ENCODE measurements at places on chromosomes 5 and 9.
A peak's percentile ranks its signal among the peaks of the same experiment; 100 is the strongest.

DNA sequence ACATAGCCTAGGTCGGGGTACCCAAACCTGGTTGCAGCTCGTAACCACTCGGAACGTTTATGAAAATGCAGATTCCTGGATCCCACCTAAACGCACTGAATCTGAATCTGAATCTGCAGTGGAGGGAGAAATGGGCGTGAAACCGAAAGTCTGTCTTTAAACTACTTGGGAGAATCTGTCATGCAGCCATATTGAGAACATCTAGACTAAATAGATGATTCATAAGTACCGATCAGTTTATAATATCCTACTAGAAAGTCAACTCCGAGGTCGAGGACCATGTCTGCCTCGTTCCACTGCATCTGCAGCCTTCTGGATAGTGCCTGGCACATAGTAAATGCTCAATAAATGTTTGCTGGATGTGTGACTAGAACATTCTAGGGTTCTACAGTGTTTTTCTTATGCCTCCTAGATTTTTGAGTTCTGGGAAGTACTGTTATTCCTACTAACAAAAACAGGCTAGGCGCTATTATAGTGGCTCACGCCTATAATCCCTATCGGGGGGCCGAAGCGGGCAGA lies 632 bp downstream of the COQ4 start:
- DNase-seq, result no peak

- peak; percentile 52 for DNase-seq
Measured at GRCh38 chr5:32076699-32077695, 97.1 kb downstream of the GOLPH3 start.

DNA sequence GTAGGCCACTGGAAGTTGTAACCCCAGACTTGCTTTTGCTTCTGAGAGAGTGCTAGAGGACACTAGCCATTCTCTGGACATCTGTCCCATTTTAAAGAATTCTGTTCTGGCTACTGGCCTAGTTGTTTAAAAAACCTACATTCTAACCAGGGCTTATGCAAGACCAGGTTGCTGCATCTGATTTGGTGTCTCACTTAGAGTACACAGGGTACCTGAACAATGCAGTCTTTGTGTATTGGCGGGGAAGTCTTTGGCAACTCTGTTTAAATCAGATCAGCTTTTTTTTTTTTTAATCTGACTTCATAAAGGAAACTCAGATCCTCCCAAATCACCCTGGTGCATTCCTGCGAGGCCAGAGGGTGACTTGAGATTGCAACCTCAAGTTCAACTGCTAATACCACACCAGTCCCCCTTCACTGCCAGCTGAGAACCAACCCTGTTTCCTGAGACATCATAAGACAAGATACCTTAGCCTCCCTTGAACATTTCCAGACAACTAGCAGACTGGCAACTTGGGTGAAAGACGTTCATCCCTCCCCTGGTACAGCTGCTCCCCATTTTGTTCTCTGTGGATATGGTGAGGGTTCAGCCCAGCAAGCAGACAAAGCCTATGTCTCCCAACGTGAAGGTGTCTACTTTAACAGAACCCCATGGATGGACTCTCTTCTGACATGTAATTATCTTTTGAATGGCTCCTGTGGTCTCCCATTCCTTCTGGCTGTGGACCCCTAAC lies 27.0 kb downstream of the SKP1 start:
- peak; percentile 8 for DNase-seq

- no peak for DNase-seq
Measured at GRCh38 chr9:21580636-21581378, 98.7 kb upstream of the IFNE start.

DNA sequence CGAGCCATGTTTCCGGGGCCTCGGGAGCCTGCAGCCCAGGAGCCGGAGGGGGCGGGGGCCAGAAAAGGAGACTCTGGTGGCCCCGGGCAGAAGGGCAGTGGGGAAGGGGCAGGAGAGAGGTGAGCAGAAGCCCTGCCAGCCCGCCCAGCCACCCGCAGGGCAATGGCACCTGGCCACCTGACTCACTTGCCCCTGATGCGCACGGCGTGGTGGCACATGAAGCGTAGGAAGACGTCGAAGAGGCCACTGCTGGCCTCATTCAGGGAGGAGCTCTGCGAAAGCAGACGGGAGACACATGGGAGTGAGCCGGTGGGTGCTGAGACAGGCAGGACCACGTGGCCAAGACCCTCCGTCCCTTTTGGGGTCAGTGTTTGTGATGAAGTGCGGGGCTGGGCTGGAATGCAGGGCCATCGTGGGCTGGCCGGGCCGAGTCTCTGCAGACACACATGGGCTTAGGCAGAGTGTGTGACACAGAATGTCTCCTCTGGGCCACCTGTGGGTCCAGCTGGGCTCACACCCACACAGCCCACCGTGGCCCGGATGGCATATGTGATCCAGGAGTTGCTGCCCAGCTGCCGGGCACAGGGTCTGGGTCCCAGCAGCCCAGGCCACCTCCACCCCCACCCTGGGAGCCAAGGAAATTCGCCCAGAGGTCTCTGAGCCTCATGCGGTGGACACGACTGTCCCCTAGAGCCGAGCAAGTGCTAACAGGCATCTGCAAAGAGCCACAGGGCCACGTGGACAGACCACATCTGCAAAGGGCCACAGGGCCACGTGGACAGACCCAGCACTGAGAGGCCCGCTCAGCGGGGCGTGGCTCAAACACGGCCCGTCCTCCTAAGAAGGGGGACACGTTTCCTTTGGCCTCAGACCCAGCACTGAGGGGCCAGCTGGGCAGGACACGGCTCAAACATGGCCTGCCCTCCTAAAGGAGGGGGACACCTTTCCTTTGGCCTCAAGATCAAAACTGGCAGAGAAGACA lies 23.6 kb downstream of the TERT start:
- no peak for DNase-seq

DNA sequence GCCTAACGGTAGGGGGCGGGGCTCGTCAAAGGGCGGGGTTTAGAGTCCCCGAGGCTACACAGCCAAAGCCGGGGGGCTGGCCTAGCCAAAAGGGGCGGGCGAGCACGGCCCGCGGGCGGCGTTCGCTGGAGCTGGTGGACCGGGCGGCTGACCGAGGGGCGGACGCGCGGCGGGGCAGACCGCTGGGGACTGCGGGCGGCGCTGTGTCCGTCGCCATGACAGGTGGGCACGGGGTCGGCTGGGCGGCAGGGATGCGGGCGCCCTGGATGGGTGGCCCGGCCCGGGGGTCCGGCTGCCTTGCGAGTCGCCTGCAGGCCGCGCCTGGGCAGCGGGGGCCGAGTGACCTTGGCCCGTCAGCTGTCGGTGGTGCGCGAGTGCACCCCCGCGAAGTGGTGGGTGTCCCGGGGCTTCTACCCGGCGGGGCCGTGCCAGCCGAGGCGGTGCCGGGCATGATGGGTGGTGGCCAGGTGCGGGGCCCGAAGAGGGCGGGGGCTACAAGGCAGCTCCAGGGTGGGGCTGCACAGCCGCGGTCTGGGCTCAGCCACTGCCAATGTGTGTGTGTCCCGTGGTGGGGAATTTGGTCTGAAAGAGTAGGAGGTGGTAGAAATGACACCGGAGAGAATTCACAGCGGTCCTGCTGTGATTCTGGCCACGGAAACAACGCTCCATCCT lies at the start of gene CARD19:
CARD19 (plus strand) TSS at position 87 of the 672 bp plus-strand sequence; CDS start at position 216, 129 bp downstream.
- DNase-seq, result no peak

DNA sequence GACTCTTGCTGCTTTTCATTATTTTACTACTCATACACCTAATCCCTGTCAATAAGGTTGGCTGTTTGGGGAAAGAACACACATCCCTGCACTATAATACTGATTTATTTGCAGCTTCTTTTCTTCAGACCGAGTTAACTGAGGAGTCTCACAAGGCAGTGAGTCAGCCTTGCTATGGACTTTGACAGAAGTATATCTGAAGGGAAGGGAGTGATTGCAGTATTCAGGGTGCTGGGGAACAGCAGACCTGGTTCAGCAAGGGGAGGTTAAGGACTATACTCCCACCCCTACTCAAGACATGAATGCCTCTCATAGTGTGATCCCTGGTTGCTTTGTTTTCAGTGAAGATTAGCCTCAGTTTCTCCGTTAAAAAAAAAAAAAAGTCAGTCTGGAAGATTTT lies 99.8 kb downstream of the TLE4 start:
- DNase-seq, result no peak

DNA sequence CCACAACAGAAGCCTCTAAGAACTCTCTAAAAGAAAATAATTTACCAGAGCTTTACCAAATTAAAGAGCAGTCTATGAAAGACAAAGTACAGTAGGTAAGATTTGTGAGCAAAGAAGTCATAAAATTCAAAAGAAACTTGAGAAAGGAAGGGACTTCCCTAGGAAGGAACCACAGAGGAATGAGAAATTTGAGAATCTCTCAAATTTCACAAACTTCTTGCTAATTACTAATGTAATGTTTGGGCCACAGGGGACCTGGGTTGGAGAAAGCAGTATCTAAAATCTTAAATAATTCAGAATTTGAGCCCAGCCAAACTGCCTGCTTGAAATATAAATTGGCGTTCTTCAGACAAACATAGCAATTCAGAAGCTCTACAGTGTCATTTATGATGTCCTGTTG lies 225.0 kb upstream of the PRR16 start:
- DNase-seq, result no peak

- no peak for DNase-seq
Measured at GRCh38 chr9:96508227-96508940, 58.4 kb downstream of the HABP4 start.

DNA sequence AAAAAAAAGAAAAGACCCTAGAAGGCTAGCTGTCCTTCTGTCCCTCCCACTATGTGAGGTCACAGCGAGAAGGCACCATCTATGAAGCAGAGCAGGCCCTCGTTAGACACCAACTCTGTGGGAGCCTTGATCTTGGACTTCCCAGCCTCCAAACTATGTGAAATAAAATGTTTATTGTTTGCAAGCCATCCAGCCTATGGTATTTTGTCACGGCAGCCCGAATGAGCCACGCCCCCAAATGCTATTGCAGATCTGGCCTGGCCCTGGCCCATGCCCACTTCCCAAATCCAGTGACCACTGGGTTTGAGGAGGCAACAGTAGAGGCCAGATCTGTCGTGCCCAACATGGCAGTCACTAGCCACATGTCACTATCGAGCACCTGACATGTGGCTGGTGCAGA lies 10.8 kb downstream of the STK10 start:
- no peak for DNase-seq

GRCh38 chr9:4301971-4302427 lies 2.1 kb upstream of the GLIS3 start:
- DNase-seq, result peak; percentile 9

DNA sequence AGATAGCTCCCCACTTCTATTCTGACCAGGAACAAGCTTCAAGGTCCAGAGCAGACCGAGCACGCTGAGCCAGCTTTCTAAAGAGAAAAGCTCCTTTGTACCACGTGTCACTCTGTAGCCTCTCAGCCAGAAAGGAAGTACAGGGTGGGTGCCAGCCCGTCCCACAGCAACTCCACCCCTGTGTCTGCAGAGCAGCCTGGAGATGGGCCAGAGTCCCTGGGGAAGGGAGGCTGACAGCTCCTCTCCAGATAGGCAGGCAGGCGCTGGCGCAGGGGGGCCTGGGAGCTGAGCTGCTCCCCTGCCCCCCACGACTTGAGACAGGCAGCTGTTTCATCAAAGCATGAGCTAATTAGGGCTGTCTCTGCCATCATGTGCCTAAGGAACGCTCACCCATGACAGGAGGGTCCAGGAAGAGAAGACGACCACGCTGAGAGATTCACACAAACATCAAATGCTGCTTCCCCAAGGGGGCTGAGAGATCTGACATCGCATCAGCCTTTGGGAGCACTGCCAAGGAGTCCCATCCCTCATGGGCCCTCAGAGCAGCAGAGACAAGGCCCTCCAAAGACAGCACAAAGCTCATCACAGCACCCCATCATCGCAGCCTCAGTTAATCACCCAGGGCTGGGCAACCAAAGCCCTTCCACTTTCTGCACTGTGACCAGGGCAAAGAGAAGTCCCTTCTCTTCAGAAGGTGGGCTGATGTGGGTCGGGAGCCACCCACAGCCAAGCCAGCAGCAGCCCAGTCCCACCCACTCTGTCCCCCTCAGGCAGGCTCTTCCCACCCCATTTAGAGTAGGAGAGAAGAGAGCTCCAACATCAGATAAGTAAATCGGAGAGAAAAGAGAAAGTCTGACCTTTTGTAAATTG lies 78.5 kb upstream of the LRRTM2 start:
- peak; percentile 52 for DNase-seq

DNA sequence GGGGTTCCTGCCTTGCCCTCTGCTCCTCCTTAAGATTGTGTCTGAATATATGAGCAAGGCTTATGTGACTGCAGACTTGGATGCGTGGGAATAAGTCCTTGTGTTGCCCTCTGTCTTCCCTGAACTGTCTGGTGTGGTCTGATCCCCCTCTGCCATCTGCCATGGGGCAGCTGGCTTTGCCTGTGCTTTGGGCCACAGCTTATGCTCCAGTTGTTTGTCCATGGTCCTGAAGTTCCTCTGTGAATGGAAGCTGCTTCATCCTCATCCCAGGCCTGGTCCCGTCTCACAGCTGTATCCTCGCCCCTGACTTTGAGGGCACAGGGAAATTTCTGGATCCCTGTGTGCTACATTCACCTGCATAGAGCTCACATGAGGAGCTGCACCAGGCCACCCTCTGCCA lies 14.7 kb downstream of the IL31RA start:
- no peak for DNase-seq

DNA sequence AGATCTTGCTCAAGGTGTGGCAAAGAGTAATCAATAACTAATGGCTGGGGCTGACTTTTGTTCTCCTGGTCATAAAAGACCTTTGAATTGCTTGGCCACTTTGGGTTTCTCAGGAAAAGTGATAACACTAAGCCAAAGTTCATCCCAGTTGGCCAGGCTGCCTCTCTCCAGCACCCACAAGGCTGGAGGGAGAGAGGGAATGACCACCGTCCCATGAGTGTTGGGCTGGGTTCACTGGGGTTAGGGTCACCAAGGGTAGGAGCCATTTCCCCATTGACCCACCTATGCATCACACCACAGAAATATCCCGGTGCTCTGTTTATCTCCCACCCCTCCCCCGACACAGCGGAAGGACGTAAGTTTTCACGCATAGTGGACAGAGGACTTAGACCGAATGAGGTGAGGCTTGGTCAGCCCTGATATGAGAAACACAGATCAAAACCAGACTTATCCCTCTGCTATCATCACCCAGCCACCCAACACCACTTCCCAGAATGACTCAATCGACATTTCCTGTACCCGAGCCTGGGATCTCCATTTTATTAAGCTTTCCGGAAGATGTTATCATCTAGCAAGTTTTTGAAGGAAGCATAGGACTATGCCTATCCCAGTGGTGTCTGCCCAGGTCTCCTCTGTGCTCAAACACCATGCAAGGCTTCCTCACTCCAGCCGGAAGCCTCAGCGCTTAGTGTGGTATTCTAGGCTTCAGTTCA lies 27.0 kb upstream of the PPARGC1B start:
- no peak for DNase-seq

- peak; percentile 38 for DNase-seq
Measured at GRCh38 chr5:86143837-86144236, 473.9 kb upstream of the COX7C start.

Data from H4 (cell line).